Activated naive CD8-positive, alpha-beta T cell treated with anti-CD3 and anti-CD28 coated beads for 36 hours (primary cell): ENCODE measurements at places on chromosomes 1 and 21. TPM values are rescaled to one million over a fixed set of nuclear protein-coding genes. Genes with fewer than 3 reads are reported as not detected.

DNA sequence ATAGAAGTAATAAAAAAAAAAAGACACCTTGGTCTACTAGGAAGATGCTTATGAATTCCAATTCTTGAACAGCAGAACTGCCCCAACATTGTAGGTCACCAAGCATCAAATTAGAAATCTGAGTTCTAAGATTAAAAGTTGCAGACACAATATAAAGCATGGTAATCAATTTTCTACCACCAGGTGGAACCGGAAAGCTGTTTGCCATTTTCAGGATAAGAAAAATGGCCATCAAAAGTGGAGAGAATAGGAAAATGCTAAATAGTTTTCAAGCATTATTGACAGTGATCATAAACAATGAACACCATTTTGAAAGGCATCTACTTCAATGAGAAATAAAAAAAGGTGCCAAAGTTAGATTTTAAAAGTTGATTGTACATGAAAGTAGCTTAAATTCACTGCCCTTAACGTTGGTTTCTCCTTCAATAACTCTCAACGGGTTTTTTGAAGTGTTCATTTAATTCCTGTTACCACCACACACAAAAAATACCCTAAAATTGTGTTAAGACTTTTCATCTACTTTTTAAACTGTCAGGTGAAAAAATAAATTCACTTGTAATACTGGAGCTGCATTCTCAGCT lies 252.9 kb downstream of the KCNT2 start:
- no peaks in the 10 kb centered on the region for H3K36me3 ChIP-seq
- no peak for DNase-seq
- H3K27ac ChIP-seq: no peak overlapping the region
- no peaks in the 10 kb centered on the region for H3K4me1 ChIP-seq
- no peaks in the 10 kb centered on the region for H3K27me3 ChIP-seq

- DNase-seq: no peak
- no peak overlapping the region for H3K27ac ChIP-seq
- H3K36me3 ChIP-seq: no peaks in the 10 kb centered on the region
- no peaks in the 10 kb centered on the region for H3K27me3 ChIP-seq
- no peaks in the 10 kb centered on the region for H3K4me1 ChIP-seq
Observed at GRCh38 chr1:68000191-68000590, 50.2 kb downstream of the DIRAS3 start.

The HAPLN2 gene
- not detected for total RNA-seq

The NCF2 gene
- total RNA-seq: 4.0 TPM

The ANGPTL1 gene
- not detected for total RNA-seq

The HHIPL2 gene
- total RNA-seq: 0.18 TPM

GRCh38 chr1:43904660-43905551 lies 28.7 kb upstream of the ARTN start:
- no peaks in the 10 kb centered on the region for H3K36me3 ChIP-seq
- H3K27me3 ChIP-seq: no peaks in the 10 kb centered on the region
- no peaks in the 10 kb centered on the region for H3K4me1 ChIP-seq
- no peak overlapping the region for H3K4me3 ChIP-seq
- no peak for DNase-seq

DNA sequence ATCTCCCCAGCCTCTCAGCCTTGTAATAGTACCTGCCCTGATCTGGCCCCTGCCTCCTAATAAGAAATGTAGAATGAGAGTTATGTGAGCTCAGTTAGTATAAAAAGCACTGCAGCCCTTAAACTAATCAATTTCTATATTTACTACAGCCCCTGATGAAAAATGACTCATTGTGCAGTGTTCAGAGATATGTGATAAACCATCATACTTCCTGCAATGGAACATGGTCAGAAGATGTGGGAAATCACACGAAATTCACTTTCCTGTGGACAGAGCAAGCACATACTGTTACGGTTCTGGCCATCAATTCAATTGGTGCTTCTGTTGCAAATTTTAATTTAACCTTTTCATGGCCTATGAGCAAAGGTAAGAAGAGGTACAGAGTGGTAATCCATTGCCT lies 176.8 kb upstream of the PDE4B start:
- no peak overlapping the region for H3K4me3 ChIP-seq
- DNase-seq: no peak
- no peaks in the 10 kb centered on the region for H3K27me3 ChIP-seq
- no peaks in the 10 kb centered on the region for H3K4me1 ChIP-seq
- H3K36me3 ChIP-seq: no peaks in the 10 kb centered on the region
- no peak overlapping the region for H3K27ac ChIP-seq

DNA sequence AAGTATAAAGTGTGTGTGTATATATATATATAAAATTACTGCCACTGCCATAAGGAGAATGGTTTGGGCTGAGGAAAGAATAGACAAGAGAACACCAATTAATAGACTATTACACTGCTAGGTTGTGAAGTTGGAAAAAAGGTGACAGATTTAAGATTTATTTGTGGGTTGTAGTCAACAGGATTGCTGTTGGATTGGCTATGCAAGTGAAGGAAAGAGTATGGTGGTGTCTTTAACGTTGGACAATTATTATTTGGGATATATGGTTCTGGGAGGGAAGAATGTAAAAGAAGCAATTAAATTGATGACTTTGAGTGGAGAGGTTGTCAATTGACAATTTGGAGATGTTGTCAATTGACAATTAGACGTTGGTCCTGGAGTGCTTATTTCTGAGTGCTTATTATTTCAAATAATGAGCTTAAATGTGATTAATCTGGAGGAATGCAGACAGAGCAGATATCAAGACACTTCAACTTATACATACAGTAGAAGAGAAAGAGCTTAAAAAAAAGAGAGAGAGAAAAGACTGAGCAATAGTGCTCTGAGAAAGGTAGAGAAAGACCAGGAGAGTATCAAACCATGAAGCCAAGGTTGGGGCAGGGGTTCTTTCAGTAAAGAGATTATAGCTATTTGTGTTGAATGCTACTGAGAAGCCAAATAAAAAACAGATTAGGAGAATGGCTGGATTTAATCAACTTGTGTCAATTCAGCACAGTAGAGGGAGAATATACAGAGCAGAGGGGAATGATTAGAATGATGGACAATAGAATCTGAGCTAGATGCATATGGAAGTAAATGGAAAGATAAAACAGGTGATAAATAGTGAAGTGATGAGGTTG lies 9.7 kb downstream of the PTGS2 start:
- H3K4me1 ChIP-seq: no peaks in the 10 kb centered on the region
- H3K4me3 ChIP-seq: no peak overlapping the region
- DNase-seq: no peak
- H3K27ac ChIP-seq: no peak overlapping the region
- H3K27me3 ChIP-seq: peaks cover 15% of the 10 kb centered on the region

The CD5L gene
- not detected for total RNA-seq

GRCh38 chr1:44713321-44713781 lies 17.6 kb downstream of the RNU5D-1 start:
- H3K4me3 ChIP-seq: no peak overlapping the region
- H3K4me1 ChIP-seq: peaks cover 34% of the 10 kb centered on the region
- H3K27ac ChIP-seq: no peak overlapping the region
- no peaks in the 10 kb centered on the region for H3K27me3 ChIP-seq
- no peaks in the 10 kb centered on the region for H3K36me3 ChIP-seq
- no peak for DNase-seq

DNA sequence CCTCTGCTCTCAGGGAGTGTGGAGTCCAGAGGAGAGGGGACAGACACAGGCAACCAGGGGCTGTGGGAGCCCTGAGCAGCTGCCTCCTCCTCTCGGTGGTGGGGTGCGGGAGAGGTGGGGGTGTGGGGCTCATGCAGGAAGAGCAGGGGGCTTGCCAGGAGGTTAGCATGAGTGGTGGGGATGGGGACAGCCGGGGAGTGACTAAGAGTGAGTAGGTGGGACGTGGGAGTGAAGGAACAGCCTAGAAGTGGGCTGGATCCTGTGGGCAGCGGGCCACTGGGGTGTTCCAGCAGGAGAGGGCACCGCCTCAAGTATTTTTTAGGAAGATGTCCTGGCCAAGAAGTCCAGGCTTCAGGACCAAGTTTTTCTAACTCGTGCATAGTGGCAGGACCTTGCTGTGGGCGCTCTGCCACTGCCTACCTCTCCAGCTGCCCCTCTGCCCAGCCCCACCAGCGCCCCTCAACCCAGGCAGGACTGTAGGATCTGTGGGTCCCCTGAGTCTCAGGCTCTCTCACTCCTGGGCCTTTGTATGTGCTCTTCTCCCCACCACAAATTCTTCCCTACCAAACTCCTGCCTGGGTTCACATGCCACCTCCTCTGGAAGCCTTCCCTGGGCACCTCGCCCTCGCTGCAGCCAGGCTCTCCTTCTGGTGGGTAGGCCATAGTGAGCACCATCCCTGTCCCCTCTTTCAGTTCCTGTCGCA lies 18.8 kb upstream of the LHX4 start:
- H3K4me3 ChIP-seq: no peak overlapping the region
- no peak for DNase-seq
- H3K4me1 ChIP-seq: peaks cover 16% of the 10 kb centered on the region

- no peaks in the 10 kb centered on the region for H3K4me1 ChIP-seq
- no peak overlapping the region for H3K4me3 ChIP-seq
- H3K27me3 ChIP-seq: peaks cover 9% of the 10 kb centered on the region
- H3K36me3 ChIP-seq: no peaks in the 10 kb centered on the region
- H3K27ac ChIP-seq: no peak overlapping the region
Observed at GRCh38 chr1:29607236-29607635, 370.9 kb downstream of the PTPRU start.

The MLLT11 gene
- 5.0 TPM for total RNA-seq

DNA sequence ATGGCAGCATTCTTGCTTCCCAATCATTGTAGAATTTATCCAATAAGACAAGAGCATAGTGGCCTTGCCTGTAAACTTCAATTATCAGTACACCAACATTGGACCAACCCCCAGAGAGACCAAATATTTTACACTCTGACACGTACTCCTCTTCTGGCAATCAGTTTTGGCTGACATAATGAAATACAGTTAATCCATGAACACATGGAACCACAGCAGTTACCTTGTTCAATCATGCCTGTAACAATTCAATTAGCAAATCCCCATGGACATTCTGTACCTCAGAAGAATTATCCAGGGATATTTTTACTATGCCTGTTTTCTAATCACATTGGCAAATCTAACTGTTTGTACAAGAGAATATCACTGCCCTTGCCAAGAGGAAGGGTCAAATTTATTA lies 2162.0 kb downstream of the MRPL39 start:
- H3K36me3 ChIP-seq: no peaks in the 10 kb centered on the region
- H3K4me1 ChIP-seq: no peaks in the 10 kb centered on the region
- DNase-seq: no peak
- peaks cover 5% of the 10 kb centered on the region for H3K27me3 ChIP-seq

GRCh38 chr1:27596986-27597385 lies 7.0 kb downstream of the AHDC1 start:
- no peaks in the 10 kb centered on the region for H3K27me3 ChIP-seq
- H3K27ac ChIP-seq: no peak overlapping the region
- peaks cover 28% of the 10 kb centered on the region for H3K4me1 ChIP-seq
- H3K36me3 ChIP-seq: no peaks in the 10 kb centered on the region
- no peak for DNase-seq
- no peak overlapping the region for H3K4me3 ChIP-seq

GRCh38 chr1:200118779-200119505 lies 91.4 kb downstream of the NR5A2 start:
- no peak overlapping the region for H3K4me3 ChIP-seq
- H3K36me3 ChIP-seq: no peaks in the 10 kb centered on the region

DNA sequence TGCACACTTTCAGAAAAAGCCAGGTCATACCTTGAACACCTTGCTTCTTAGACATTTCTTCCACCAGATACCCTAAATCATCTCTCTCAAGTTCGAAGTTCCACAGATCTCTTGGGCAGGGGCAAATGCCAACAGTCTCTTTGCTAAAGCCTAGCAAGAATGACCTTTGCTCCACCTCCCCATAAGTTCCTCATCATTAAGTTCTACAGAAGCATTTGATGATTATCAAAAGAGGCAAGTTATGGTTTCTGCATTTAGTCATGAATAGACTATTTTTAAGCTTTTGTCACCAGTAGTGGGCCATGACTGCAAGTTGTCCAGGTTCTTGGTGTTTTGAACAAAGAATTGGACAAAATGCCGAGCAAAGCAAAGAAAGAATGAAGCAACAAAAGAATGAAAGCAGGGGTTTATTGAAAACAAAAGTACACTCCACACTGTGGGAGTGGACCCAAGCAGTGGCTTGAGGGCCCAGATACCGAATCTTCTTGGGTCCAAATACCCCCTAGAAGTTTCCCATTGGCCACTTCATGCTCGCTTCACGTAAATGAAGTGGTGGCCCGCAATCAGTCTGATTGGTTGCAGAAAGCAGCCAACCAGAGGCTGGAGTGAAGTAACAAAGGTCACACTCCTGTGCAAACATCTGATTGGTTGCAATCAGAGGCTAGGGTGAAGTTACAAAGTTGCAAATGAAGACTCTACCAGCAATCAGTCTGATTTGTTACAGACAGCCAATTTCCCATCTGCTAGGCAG lies 9.8 kb upstream of the EGLN1 start:
- H3K27me3 ChIP-seq: peaks cover 31% of the 10 kb centered on the region
- no peaks in the 10 kb centered on the region for H3K4me1 ChIP-seq
- no peak overlapping the region for H3K4me3 ChIP-seq
- no peak overlapping the region for H3K27ac ChIP-seq
- no peak for DNase-seq
- no peaks in the 10 kb centered on the region for H3K36me3 ChIP-seq

DNA sequence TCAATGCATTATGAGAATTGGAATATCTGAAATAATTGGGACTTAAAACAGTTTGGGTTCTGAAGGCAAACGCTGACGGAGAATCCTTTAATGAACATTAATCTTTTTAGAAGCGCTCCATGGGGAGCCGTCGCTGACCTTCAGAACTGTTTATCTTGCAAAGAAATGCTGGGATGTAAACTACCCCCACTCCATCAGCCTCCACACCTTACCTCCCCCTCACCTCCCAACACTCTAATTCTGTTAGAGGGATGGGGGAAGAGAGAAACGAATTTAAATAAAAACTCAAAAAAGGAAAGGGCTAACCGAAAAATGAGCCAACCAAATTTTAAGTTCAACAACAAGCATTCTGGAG lies 44.1 kb upstream of the DNAJC6 start:
- peaks cover 40% of the 10 kb centered on the region for H3K27me3 ChIP-seq
- peaks cover 38% of the 10 kb centered on the region for H3K4me1 ChIP-seq
- no peak for DNase-seq
- H3K27ac ChIP-seq: peak overlapping the region; percentile 16

The LAMC2 gene
- total RNA-seq: not detected

DNA sequence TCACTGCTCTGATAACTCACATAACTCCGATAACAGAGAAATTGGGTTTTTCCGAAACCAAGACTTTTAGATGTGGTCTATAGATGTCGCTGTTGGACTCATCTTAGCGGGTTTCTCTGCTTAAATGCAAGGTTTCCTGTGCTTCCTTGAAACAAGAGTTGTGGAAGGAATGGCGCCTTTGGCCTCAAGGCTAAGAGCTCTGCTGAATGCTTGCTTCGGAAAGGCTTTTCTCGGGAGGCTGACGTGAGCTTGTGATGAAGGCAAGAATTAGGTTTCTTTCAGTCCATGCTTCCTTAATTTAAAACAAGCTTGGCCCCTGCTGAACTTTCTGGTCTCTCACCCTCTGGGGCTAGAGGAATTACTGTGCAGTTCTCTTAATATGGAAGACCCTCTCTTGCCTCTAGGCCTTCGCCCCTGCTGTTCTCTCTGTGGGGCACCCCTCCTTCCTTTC lies 113.5 kb downstream of the MAP3K21 start:
- no peak for DNase-seq
- peaks cover 20% of the 10 kb centered on the region for H3K27me3 ChIP-seq
- no peak overlapping the region for H3K4me3 ChIP-seq

- H3K4me1 ChIP-seq: no peaks in the 10 kb centered on the region
- no peak overlapping the region for H3K4me3 ChIP-seq
- no peaks in the 10 kb centered on the region for H3K36me3 ChIP-seq
Observed at GRCh38 chr1:96880626-96881025, 159.0 kb downstream of the PTBP2 start.

GRCh38 chr1:53153752-53154151 lies 11.3 kb upstream of the SLC1A7 start:
- no peak overlapping the region for H3K27ac ChIP-seq
- no peak overlapping the region for H3K4me3 ChIP-seq
- no peaks in the 10 kb centered on the region for H3K36me3 ChIP-seq
- H3K27me3 ChIP-seq: no peaks in the 10 kb centered on the region
